NCI-H1048 (cell line): ENCODE measurements at places on chromosomes 1 and 21.

- DNase-seq, result no peak
These were observed 4.7 kb downstream of the TMEM54 start for GRCh38 chr1:32896451-32896850.

GRCh38 chr1:180925471-180926051 lies 12.9 kb downstream of the KIAA1614 start:
- DNase-seq, result no peak

GRCh38 chr1:67256291-67257172 lies 51.1 kb upstream of the IL12RB2 start:
- no peak for DNase-seq

DNA sequence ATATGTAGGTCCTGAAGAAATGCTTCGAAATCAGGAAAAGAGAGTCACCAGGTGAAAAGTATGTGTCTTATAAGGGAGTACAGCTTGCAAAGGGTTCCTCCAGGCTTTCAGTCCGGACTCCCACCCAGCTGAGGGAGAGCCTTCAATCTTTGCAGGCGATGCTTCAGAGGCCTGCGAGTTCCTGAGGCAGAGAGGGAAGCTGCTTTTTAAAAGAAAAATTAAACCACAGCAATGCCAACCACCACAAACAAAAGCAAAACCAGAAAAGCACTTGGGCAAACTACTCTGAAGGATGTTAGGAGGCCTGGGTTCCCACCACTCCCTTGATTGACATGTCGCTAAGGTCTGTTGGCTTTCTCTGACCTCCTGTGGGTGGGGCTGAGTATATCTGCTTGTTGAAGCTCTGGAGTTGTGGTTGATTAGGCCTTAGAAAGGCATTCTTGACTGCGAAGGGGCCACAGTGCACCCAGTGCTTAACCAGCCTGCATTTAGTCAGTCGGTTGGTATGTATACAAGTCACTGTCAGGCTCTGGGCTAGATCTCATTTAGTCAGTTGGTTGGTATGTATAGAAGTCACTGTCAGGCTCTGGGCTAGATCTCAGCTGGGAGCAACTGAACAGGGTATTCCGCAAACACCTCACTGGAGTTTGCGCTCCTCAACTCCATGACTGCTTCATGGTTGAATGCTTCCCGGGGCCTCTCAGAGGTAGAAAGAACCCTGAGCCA lies 1.2 kb downstream of the NIPAL3 start:
- DNase-seq, result no peak

DNA sequence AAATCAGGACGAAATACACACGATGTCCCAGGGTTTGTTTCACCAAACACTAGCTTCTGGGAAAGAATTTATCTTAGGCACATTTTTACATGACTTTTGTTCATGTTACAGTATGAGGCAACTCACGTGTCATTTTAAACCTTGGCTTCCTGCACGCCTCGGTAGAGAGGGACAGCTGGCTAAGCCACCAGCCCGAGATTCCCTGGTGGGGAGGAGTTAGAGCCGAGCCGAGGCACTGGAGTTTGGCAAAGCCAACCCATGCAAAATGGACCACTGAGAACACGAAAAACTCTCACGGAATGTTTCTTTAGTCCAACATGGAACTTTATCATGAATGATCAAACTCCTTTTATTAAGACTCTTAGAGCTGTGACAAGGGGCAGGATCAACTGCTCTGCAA lies 240.0 kb downstream of the DYRK1A start:
- no peak for DNase-seq

- no peak for DNase-seq
These were observed 34.3 kb downstream of the XKR8 start for GRCh38 chr1:27994060-27994459.

DNA sequence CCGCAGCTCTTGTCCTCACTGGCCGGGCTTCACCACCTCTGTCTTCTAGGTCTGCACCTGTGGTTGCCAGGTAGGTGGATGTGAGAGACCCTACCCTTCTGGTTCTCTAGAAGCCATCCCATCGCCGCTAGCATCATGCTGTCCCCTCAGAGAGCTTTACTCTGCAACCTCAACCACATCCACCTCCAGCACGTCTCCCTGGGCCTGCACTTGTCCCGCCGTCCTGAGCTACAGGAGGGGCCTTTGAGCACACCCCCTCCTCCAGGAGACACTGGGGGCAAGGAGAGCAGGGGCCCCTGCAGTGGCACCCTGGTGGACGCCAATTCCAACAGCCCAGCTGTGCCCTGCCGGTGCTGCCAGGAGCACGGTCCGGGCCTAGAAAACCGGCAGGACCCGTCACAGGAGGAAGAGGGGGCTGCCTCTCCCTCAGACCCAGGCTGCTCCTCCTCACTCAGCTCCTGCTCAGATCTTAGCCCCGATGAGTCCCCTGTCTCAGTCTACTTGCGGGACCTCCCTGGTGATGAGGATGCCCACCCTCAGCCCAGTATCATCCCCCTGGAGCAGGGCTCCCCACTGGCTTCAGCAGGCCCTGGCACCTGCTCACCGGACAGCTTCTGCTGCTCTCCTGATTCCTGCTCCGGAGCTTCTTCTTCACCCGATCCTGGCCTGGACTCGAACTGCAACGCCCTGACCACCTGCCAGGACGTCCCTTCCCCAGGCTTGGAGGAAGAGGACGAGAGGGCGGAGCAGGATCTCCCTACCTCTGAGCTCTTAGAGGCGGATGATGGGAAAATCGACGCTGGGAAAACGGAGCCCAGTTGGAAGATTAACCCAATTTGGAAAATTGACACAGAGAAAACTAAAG lies 1.2 kb downstream of the RUSC1 start:
- no peak for DNase-seq

DNA sequence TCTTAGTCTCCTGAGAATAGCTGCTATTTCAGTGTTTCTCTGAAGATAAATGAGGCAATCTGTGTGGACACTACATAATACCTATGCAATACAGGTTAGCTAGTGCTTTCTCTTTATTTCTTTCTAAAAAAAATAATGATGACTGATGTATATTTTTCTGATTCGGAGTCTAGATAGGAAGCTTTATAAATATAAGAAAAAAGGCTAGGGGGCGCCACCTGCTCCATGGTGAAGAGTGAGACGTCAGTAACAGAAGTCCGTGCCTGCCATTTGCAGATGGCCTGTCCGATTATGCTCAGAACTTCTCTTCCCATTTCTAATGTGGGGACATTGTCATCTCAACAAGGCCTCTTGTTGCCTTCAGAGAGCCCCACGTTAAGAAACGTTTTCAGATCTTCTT lies 26.4 kb downstream of the QSOX1 start:
- DNase-seq, result no peak

GRCh38 chr1:115112496-115113375 lies 23.4 kb upstream of the TSPAN2 start:
- no peak for DNase-seq

DNA sequence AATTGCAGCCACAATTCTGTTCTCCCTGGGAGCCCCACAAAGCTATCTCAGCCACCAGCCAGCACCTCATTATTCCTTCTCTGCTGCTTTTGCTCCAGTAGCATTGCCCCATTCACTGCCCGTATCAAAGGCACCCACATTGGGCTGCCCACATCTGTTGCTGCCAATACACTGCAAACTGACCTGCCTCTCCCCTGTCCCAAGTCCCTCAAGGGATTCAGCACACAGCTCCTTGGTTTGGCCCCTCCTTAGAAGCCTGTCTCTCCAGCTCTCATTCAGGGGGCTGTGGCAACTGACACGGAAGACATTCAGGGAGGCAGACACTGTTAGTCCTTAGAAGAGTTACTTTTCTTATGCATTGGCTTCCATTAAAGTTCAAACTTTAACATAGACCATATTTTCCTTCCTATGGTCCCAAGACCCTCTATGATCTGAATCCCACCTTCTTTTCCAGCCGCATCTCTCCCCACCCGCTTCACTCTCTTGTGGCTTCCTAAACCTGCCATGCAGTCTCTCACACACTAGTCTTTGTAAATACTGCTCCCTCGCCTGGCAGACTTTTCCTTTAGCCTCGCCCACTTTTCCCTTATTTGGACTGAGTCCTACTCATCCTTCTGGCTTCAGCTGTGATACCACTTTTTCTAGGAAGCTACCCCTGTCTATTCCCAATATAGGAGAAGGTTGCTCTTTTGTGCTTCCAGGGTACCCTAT lies 19.3 kb upstream of the KLHDC8A start:
- DNase-seq, result no peak

DNA sequence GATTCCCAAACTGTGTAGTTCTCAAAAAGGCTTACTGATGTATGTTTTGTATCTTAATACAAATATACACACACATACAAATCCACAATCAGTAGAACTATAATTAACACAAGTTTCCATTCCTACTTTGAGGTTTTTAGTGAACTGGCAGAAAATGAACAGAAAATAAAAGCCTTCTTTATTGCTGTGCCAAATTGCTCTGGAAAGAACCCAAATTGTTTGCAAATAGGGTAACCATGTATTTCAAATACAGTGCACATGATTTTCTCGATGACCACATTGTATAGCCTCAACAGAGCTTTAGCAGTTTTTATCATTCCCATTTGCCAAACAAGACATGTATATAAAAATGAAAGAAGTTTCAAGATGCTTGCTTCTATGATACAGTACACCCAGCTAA lies 173.3 kb downstream of the COL24A1 start:
- DNase-seq, result no peak

DNA sequence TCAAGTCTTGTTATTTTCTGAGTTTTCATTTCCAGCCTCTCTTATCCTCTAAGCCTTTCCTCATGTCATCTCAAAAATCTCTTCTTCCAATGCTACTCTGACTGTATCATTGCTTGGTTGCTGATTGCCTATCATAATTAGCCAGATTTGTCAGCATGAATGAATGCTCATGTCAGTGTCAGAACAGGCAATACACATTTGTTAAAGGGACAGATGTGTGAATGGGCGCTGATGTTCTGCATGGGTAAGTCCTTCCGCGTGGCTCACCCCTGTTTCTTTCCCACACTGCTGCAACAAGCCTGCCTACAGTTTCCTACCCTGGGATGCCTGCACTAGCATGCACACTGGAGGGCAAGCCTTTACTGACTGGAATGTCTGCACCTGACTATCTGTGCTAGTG lies 100.6 kb downstream of the RHOU start:
- DNase-seq, result no peak

DNA sequence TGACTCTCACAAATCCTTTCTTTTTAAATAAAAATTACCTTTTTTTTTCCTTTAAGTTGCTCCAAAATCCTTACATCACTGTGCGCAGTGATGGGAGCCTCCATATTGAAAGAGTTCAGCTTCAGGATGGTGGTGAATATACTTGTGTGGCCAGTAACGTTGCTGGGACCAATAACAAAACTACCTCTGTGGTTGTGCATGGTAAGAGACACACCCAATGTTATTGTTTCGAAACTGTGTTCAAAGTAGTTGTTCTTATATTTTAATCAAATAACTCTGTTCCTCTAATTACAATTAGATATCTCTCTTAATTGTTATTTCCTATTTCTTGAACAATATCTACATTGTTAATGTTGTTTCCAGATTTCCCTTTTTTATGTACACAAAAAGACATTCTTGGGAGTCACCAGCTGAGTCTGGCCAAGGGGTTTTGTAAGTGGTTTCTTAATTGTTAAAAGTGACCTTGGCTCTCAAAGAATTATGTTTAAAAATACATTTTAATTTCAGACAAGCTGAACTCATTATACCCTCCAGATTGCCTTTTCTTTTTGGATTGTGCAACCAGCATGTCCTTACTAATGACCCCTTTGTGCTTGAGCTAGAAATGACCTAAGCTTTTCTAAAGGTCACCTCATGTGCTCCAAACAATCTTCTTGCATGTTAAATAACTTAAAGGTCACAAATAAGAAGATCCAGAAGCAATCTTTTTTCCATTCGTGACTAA lies 250.1 kb downstream of the HMCN1 start:
- no peak for DNase-seq

GRCh38 chr1:38454749-38455441 lies 404.7 kb downstream of the RRAGC start:
- DNase-seq, result no peak

GRCh38 chr1:197692965-197693364 lies 82.3 kb downstream of the DENND1B start:
- DNase-seq, result no peak

DNA sequence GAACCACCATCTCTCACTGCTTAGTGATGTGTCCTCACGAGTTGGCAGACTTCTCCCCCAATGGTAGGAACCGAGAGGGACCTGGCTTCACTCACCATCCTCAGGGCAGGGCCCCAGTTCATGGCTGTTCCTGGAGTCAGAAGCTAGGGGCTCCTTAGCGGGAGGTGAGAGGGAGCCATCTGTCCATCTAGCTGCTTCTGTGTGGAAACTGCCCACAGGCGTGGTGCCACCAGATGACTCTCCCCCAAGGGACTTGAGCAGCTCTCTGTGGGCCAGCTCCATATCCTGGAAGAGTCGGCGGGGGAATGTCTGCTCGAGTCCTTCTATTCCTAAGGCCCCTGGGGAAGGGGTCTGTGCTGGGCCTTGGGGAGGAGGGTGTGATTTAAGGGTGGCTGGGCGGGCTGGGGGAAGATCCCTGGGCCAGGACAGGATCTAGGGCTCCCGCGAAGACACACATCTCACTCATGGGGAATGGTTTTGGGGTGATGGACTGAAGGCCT lies 16.3 kb downstream of the LRRC71 start:
- DNase-seq, result no peak

- no peak for DNase-seq
These were observed 115.5 kb upstream of the IRF2BP2 start for GRCh38 chr1:234725177-234726132.

DNA sequence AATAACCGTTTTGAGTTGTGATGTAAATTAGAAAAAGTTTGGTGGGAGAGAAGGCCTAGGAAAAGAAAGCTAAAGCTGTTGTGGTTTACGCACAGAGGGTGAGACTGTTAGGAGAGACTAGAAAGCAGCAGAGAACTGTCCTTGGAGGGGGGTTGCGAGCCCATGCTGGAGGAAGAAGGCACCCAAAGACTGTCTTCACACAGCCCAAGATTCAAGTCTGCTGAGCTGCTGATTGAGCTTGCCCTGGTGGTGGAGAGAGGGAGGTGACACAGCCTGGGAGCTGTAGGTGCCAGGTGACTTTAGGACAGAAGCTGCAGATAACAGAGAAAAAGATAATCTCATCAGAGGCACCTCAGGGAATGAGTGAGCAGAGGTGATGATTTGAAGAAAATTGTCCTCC lies 18.3 kb upstream of the TLR5 start:
- no peak for DNase-seq

- DNase-seq, result no peak
These were observed 717.3 kb downstream of the MATN1 start for GRCh38 chr1:30005972-30006619.

GRCh38 chr1:228334226-228334935 lies 72.3 kb downstream of the TRIM11 start:
- no peak for DNase-seq

- DNase-seq, result no peak
These were observed 46.6 kb upstream of the MAB21L3 start for GRCh38 chr1:116064616-116065015.

GRCh38 chr21:28018741-28019669 lies 973.7 kb downstream of the LTN1 start:
- DNase-seq, result no peak

DNA sequence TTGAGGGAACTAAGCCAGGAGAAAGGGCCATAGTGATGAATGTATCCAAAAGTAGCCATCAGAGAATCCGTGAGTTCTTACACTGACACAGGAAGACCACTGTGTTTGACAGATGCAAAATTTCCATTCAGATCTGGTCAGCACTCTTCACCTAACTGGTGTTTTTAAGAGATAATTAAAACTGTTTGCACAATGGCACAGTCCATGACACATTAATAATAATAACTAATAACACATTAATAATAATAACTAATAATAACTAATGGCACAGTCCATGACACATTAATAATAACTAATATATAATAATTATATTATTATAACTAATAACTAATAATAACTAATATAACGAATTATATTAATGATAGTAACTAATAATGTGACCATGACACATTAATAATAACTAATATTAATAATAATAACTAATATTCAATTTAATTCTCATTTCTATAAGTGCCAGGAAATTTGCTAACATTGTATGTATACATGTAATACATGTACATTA lies 195.8 kb downstream of the RGS7 start:
- DNase-seq, result no peak
